DND-41 (cell line): ENCODE measurements at places on chromosomes 11 and 22.

- no peak for DNase-seq
Measured at GRCh38 chr11:117205211-117205818, 6.1 kb downstream of the TAGLN start.

DNA sequence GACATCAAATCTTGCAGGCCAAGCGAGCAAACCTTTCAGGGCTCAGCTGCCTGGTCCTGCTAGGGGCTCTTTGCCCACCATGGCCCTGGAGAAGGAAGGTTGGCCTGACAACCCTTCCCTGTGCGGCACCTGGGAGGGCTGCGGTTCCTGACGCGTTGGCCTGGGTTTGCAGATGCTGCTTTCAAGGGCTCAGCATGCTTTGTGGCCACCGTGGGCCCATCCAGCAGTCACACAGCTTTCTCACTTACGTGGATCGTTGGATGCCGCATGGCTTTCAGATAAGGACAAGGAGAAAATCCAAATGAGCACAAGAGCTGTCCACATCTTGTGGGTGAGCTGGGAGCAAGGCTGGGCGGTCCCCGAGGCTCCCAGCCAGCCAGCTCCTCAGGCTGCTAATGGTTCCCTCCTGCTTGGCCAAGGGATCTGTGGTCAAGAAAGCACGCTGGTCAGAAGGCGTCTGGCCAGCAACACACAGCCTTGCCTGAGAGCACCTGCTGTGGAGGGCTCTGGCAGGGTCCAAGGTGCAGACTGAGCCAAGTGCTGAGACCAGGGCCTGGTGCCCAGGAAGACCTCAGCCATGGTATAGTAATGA lies 8.2 kb downstream of the C11orf24 start:
- DNase-seq: no peak

GRCh38 chr11:123020968-123021367 lies 39.3 kb upstream of the BSX start:
- DNase-seq: peak; percentile 32

GRCh38 chr11:124394408-124394807 lies 4.4 kb downstream of the OR8B3 start:
- no peak for DNase-seq

DNA sequence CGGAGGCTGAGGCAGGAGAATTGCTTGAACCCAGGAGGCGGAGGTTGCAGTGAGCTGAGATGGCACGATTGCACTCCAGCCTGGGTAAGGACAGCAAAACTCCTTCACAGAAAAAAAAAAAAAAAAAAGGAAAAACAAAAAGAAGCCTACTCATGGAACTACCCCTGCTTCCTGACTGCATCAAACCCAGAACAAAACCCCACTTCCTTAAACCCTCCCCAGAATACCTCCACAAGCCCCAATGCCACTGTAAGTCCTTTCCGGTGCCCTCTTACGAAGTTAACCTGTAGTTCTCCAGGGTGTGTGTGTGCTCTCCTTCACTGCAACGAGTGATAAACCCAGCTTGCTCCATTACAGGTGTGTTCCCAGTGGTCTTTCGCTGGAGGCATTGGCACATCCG lies 8.6 kb upstream of the TOLLIP start:
- no peak for DNase-seq

DNA sequence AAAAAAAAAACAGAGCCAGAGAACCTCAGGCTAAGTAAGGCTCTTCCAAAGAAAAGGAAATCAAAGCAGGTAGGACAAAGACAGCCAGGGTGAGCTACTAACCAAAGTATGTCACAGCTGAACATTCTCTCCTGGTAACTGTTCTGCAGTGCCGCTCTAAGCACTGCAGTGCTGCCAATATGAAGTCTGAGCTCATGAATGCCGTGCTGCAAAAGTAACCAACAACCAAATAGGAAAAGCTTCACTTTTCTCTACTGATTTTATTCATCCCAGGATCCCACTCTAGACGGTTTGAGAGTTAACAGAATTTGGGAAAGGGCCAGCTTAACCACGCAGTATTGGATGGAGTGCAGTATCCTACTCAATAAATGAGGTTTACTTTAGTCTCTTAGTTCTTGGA lies 3.5 kb downstream of the SIK3 start:
- DNase-seq: no peak

- DNase-seq: no peak
Measured at GRCh38 chr11:57637626-57638004, 12.1 kb downstream of the YPEL4 start.

DNA sequence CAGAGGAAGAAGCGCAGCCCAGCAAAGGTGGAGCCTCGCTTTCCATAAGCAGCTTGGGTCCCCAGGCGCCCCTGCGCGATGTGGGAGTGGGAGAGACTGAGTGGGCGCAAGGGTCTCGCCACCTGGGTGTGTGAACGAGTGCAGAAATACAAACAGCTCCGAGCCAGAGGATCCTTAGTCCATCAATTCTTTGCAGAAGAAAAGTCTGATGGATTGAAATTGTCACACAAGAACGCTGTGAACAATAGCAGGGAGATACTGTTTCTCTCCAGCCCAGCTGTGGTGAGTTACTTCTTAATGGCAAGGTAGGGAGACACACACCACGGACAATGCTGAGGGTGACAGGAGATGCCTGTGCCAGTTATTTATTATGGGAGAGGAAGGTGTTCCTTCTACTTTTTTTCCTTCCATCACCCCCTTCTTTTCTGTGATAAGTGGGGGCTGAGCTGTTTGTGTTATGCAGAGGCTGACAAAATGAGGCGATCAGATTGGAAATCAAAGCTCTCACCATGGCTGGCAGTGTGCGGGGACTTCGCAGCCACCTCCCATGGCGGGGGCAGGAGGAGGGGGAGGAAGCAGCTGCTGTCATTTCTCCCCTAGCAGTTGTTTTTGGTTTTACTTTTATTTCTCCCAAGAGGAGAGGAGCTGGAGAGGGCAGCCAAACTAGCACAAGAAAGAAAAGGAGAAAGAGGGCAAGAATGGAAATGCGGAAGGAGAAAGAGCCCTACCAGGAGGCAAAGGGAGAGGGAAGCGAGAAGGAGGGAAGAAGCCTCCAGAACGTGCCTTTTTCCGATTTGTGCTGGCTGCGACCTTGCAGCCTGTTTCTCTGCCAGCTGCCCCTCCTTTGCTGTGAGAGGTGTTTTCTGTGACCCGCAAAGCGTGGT lies 755.8 kb downstream of the NTM start:
- DNase-seq: peak; percentile 29
